Effector memory CD4-positive, alpha-beta T cell (primary cell): ENCODE measurements at places on chromosomes 7 and 10.

- DNase-seq = no peak
Measured at GRCh38 chr7:141444961-141445360, 106.2 kb upstream of the AGK start.

DNA sequence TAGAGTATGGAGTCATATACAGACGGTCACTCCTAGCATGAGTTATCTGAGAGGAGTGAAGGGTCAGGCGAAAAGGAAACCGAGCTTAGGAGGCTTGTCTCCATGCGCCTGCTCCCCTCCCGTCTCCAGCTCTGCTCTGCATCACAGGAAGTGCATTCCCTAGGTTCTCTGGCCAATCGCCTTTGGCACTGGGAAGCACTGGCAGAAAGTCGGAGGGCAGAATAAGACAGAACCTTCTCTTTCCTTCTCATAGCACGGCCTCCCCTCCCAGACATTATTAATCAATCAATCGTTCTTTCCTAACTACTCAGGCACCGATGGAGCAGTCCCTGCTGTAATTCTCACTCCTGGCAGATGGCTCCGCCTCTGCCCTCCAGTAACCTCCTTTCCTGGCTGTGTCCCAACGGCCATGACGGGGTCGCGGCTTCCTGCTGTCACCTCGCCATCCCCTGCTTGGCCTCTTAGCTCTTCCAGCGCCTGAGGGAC is 177.1 kb downstream of the FRMD4A start:
- DNase-seq = no peak

DNA sequence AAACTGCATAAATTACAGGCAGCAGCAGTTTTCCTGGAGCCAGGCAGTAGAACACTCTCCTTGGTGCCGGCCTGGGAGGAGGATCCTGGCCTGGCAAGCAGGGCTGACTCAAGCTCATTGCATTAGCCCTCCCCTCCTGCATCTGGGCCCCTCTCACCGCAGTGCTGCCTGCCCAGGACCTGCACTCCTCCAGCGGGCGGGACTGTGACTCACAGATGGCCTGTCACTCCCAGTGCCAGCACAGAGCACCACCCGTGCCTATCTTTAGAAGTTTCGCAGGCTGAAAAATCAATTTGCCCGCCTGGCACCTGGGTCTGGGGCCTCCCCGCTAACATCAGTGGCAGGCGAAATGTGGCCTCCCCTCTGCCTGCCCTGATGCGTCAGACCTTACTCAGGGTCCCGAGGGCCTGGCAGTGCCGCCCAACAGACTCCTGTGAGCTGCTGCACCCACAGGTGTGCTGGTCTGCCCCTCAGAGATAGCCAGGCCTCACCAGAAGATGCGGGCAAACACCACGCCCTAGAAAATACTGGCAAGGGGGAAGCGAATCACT is 123.8 kb downstream of the KCNMA1 start:
- DNase-seq = no peak

GRCh38 chr10:111558211-111558610 is 481.4 kb downstream of the ADRA2A start:
- no peak for DNase-seq

DNA sequence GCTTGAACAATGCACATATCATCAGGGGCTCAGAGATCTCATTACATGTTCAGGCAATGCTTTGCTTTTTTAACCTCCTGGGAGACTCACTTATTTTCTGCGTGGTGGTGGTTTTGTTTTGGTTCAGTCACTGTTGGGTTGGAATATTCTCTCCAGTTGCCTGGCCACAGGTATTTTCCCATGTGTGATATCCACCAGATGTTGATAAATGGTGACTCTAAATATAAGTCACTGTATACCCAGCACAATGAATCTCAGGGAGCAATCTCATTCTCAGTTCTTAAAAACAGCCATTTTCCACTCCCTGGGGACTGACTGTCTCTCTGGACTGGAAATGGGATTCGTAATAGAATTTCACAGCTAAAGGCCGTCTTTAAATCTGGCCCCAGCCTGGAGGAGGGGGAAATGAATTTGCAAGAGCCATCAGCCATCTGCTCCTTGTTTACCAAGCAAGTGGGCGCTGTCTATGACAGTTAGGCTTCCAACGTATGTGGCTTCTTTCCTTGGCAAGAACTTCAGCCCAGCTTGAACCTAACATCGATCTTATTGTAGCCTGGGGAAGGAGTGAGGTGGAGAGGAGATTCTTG is 1106.2 kb downstream of the NRG3 start:
- DNase-seq = no peak

GRCh38 chr7:84799106-84799505 is 387.8 kb downstream of the SEMA3D start:
- no peak for DNase-seq

- no peak for DNase-seq
Measured at GRCh38 chr7:510131-510481, 9.5 kb downstream of the PDGFA start.

- DNase-seq = no peak
Measured at GRCh38 chr10:98577578-98577977, 130.8 kb upstream of the HPS1 start.

DNA sequence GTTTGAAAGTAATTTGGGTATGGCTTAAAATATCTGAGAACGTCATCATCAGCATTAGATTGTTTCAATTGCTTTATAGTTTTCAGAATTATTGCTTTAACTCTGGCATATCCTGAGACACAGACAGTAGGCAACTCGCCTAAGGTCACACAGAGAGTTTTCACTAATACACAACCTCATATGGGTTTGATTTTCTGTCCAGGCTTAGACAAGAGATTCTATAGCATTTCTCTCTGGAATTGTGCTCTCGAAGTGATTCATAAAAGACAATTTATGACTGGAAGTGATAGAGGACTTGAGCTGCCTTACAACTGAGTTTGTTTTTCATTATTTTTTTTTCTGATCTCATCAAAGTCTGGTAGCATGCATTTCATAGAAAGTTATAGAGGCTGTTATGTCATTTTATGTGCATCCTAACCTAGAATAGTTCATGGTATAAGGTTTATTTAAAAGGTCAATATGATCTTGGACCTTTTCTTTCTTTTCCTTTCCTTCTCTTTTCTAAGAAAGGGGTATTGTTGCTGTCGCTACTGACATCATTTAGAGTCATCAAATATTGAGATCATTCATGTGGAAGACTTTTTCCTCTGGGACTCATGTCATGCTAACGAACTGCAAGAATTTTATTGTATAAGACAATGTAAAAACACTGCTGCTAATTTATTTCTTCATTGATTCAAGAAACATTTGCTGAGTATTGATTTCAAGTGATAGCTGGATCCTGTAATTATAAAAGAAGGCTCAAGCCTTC is 278.2 kb downstream of the PLXDC2 start:
- DNase-seq = no peak

DNA sequence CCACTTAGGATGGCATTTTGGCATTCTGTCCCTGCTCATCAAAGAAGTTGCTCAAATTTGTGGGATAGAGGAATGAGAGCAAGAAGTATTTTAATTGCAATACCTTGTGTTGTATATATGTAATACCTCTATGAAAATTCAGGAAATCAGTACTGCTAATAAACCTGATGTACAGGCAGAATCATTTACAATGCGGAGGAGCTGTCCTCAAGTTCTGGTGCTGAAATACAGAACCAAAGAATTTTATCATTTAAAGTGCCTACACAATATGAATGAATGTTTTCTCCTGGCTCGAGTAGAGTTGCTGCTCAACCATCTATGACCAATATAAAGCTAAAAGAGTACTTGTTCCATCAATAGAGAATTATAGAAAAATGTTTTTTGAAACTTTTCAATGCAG is 305.8 kb downstream of the PLXNA4 start:
- no peak for DNase-seq

- DNase-seq = no peak
Measured at GRCh38 chr7:33232632-33233145, 103.3 kb downstream of the BBS9 start.

- DNase-seq = no peak
Measured at GRCh38 chr7:121198502-121198901, 130.3 kb upstream of the WNT16 start.
